CD14-positive monocyte (primary cell): ENCODE measurements at places on chromosomes 1 and 21. TPM values are rescaled to one million over a fixed set of nuclear protein-coding genes. Genes with fewer than 3 reads are reported as not detected.

IL20 gene
- not detected for polyA plus RNA-seq

MCM3AP gene
- polyA plus RNA-seq: 32.7 TPM

NDUFS5 gene
- polyA plus RNA-seq: 393 TPM

F5 gene
- 6.5 TPM for polyA plus RNA-seq

FCRL3 gene
- polyA plus RNA-seq: 0.09 TPM

GRCh38 chr1:152743371-152744145, 14.3 kb upstream of the KPRP start:
- H3K36me3 ChIP-seq: no peaks in the 10 kb centered on the region
- no peak overlapping the region for H3K27ac ChIP-seq
- H3K27me3 ChIP-seq: peaks cover 2% of the 10 kb centered on the region

- no peaks in the 10 kb centered on the region for H3K36me3 ChIP-seq
- H3K4me3 ChIP-seq: no peak overlapping the region
- H3K4me1 ChIP-seq: peaks cover 11% of the 10 kb centered on the region
- DNase-seq: no peak
Measured at GRCh38 chr1:21912038-21912758, 24.9 kb downstream of the HSPG2 start.

DNA sequence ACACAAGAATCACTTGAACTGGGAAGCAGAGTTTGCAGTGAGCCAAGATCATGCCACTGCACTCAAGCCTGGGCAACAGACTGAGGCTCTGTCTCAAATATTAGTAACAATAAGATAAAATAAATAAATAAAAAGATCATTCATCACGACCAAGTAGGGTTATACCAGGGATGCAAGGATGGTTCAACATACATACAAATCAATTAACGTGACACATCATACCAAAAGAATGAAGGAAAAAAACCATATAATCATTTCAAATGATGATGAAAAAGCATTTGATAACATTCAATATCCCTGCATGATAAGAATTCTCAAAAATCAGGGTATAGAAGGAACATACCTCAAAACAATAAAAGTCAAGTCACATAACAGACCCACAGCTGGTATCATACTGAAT, 38.3 kb downstream of the PHTF1 start:
- DNase-seq: no peak
- H3K4me3 ChIP-seq: no peak overlapping the region
- H3K36me3 ChIP-seq: peaks cover 80% of the 10 kb centered on the region
- H3K27ac ChIP-seq: no peak overlapping the region
- no peaks in the 10 kb centered on the region for H3K4me1 ChIP-seq
- H3K27me3 ChIP-seq: no peaks in the 10 kb centered on the region

GRCh38 chr1:55314740-55315139, 99.6 kb upstream of the USP24 start:
- DNase-seq: no peak
- H3K4me3 ChIP-seq: no peak overlapping the region
- no peaks in the 10 kb centered on the region for H3K27me3 ChIP-seq
- H3K4me1 ChIP-seq: peaks cover 17% of the 10 kb centered on the region
- no peaks in the 10 kb centered on the region for H3K36me3 ChIP-seq
- H3K27ac ChIP-seq: no peak overlapping the region

DNA sequence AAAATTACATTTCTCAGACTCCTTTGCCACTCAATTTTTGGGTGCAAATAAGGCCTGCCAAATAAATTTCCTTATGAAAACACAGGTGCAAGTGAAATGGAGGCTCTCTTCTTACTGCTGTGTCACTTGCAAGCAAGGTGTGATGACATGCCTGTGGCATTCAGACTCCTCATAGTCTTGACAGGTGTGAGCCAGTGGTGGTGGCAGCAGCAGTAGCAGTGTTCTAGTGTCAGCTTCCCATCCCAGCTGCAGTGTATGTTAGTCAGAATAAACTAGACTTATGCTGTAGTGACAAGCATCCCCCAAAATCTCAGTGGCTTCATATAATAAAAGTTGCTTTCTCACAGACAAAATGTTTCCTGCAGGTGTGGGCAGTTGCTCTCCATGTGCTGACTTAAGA, 3.8 kb upstream of the EEIG2 start:
- no peak overlapping the region for H3K4me3 ChIP-seq
- peak; percentile 48 for DNase-seq
- H3K36me3 ChIP-seq: no peaks in the 10 kb centered on the region
- H3K4me1 ChIP-seq: peaks cover 77% of the 10 kb centered on the region
- no peaks in the 10 kb centered on the region for H3K27me3 ChIP-seq

DNA sequence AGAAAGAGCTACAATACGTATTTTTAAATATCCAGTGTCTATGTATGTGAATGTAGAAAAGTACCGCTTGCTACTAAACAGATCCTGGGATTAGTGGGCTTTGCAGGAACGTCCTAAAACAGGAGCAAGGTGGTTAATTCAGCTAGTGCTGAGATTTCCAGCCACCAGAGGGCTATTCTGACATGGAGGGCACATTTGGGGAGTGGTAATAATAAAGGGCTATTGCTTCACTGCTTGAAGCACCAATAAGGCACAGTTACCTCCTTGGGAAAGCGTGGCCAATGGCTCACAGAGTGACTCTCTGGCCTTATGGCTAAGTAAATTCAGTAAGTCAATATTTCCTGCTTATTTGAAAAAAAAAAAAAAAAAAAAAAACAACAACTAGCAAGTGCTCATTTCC, 152.4 kb downstream of the GABPA start:
- no peaks in the 10 kb centered on the region for H3K4me1 ChIP-seq
- H3K27me3 ChIP-seq: no peaks in the 10 kb centered on the region
- peaks cover 75% of the 10 kb centered on the region for H3K36me3 ChIP-seq
- no peak overlapping the region for H3K27ac ChIP-seq
- no peak for DNase-seq
- H3K4me3 ChIP-seq: no peak overlapping the region

DNA sequence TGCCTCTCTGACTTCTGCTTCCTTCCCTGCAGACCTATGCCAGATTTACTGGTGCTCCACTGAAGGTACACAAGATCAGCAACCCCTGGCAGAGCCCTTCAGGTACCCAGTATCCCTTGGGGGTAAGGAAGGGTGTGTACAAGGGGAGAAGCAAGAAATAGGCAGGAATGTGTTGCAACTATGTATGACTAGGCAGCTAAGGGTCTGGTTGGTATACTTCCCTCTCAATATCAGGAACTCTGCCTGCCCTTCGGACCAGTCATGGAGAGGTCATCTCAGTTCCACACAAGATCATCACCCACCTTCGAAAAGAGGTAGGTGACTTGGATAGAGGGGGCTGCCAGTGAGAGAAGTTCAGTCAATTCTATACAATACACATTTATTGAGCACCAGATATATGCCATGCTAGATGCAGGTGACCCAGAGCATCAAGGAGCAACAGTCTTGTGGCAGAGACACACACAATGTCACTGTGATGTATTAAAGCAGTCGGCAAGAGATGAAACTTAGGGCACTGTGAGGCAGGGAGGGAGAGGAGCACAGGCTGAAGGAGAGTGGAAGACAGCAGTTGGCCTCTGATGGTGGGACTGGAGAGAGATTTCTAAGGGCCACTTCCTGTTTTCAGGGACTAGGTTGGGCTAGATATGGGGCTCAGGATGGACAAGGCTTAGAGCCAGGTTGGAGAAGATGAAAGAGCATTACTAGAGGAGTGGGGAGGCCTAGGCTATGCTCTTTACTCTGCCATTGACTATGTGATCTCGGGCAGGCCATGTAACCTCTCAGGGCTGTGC, 2.0 kb downstream of the MTX1 start:
- peak overlapping the region; percentile 98 for H3K27ac ChIP-seq
- DNase-seq: peak; percentile 93
- H3K4me1 ChIP-seq: peaks cover 56% of the 10 kb centered on the region
- peak overlapping the region; percentile 8 for H3K4me3 ChIP-seq
